ENCODE measurements at places on chromosomes 13 and 19. TPM values are rescaled to one million over a fixed set of nuclear protein-coding genes. Genes with fewer than 3 reads are reported as not detected.

The ZNF69 gene
- total RNA-seq: 2.0 TPM

GRCh38 chr13:28355046-28355821, 139.7 kb downstream of the FLT1 start:
- H3K27ac ChIP-seq: peak overlapping the region; percentile 75
- H3K4me1 ChIP-seq: peaks cover 48% of the 10 kb centered on the region
- DNase-seq: no peak
- H3K36me3 ChIP-seq: peaks cover 29% of the 10 kb centered on the region
- peak overlapping the region; percentile 6 for H3K4me3 ChIP-seq

- peak overlapping the region; percentile 3 for H3K27ac ChIP-seq
- DNase-seq: peak; percentile 18
- H3K4me1 ChIP-seq: peaks cover 74% of the 10 kb centered on the region
- no peak overlapping the region for H3K4me3 ChIP-seq
- H3K36me3 ChIP-seq: peaks cover 19% of the 10 kb centered on the region
- no peaks in the 10 kb centered on the region for H3K27me3 ChIP-seq
Observed at GRCh38 chr13:24276306-24276705, 33.1 kb upstream of the C1QTNF9 start.

The ZBTB32 gene
- 185 TPM for total RNA-seq

The ZNF625 gene
- 3.9 TPM for total RNA-seq

DNA sequence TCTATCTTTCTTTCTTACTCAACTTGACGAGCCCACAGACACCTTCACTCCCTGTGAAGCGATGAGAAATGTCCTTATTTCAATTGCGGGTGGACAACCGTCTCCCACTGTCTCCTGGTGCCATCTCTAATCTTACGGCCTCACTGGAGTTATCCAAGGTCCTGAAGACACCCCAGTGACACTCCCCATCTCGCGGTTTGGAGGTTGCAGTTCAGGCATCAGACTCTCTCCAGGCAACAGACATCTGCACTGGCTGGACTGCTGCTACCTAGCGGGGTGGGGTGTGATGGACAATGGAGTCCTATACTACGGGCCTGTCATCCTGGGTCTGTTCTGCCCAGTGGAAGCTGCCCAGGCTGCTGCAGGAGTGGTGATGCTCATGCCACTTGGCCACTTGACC, 18.3 kb upstream of the IRS2 start:
- no peaks in the 10 kb centered on the region for H3K4me1 ChIP-seq
- no peak overlapping the region for H3K4me3 ChIP-seq
- DNase-seq: no peak

GRCh38 chr13:110705356-110705825, 525 bp downstream of the CARS2 start:
- no peak for DNase-seq
- no peaks in the 10 kb centered on the region for H3K27me3 ChIP-seq
- peaks cover 40% of the 10 kb centered on the region for H3K4me1 ChIP-seq
- H3K4me3 ChIP-seq: peak overlapping the region; percentile 92
- H3K36me3 ChIP-seq: peaks cover 13% of the 10 kb centered on the region

- H3K4me1 ChIP-seq: peaks cover 29% of the 10 kb centered on the region
- peak overlapping the region; percentile 26 for H3K27ac ChIP-seq
- H3K4me3 ChIP-seq: no peak overlapping the region
- H3K27me3 ChIP-seq: no peaks in the 10 kb centered on the region
Observed at GRCh38 chr19:39356073-39356472, 13.9 kb downstream of the SAMD4B start.

The PLK5 gene
- total RNA-seq: not detected

The VAV1 gene
- 114 TPM for total RNA-seq

The SOHLH2 gene
- total RNA-seq: not detected

The FGF14 gene
- total RNA-seq: not detected

The ZNF177 gene
- 1.2 TPM for total RNA-seq

GRCh38 chr19:47227352-47228167, 3.4 kb downstream of the BBC3 start:
- peaks cover 5% of the 10 kb centered on the region for H3K36me3 ChIP-seq
- H3K4me3 ChIP-seq: peak overlapping the region; percentile 75
- H3K4me1 ChIP-seq: peaks cover 30% of the 10 kb centered on the region

DNA sequence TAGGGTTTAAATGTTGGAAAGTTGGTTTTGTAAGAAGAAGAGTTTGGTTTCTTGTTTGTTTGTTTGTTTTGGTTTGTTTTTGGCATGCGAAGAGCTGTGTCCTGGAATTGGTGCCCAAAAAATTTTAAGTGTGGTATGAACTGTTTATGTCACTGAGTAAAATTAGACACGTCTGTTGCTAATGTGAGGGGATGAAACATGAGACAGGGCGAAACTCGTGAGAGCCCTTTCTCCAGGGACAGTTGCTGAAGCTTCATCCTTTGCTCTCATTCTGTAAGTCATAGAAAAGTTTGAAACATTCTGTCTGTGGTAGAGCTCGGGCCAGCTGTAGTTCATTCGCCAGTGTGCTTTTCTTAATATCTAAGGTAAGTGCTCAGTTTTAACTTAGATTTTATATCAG, at the start of gene SGCG:
Gene SGCG (plus strand): TSS at position 269 of the 400 bp plus-strand sequence. CDS start 22,716 bp downstream, outside the sequence.
- H3K36me3 ChIP-seq: no peaks in the 10 kb centered on the region
- no peak within 1 kb of the TSS for H3K27ac ChIP-seq
- H3K4me3 ChIP-seq: no peak within 1 kb of the TSS
- H3K4me1 ChIP-seq: no peaks in the 10 kb centered on the region
- DNase-seq: no peak

The ABCA7 gene
- total RNA-seq: 62.7 TPM

The ZNF582 gene
- total RNA-seq: 3.3 TPM

GRCh38 chr19:38139122-38139521, 84.9 kb downstream of the DPF1 start:
- H3K36me3 ChIP-seq: no peaks in the 10 kb centered on the region
- H3K4me1 ChIP-seq: no peaks in the 10 kb centered on the region
- H3K4me3 ChIP-seq: no peak overlapping the region
- no peak overlapping the region for H3K27ac ChIP-seq
- no peaks in the 10 kb centered on the region for H3K27me3 ChIP-seq

DNA sequence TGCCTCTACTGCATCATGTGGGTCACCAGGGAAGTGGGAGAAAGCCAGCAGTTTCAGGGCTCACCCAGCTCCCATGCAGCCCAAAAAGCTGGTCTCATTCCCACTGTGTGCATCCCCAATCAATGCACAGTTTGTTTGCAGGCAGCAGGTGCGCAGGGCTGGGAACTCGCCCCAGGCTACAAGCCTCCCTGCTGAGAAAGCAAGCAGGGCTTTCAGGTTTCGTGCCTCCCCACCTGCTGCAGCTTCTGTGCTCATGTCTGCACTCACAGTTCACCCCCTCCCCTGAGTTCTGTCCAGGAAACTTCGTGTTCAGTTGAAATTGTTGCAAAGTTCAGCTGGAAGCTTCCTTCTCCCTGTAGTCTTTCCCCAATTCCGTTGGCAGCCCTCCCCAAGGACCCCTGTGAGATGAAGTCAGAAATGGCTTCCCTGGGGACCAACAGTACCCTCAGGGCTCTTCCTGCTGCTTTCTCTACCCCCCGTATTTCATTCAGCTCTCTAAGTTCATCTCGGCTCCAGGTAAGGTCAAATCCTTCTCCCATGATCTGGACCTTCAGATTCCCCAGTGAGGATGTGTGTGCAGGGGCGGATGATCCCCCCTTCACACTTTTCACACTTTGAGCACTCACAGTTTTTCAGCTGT, 10.3 kb upstream of the KLK3 start:
- H3K4me3 ChIP-seq: no peak overlapping the region
- no peaks in the 10 kb centered on the region for H3K4me1 ChIP-seq
- H3K36me3 ChIP-seq: no peaks in the 10 kb centered on the region
- peaks cover 28% of the 10 kb centered on the region for H3K27me3 ChIP-seq
- DNase-seq: no peak

DNA sequence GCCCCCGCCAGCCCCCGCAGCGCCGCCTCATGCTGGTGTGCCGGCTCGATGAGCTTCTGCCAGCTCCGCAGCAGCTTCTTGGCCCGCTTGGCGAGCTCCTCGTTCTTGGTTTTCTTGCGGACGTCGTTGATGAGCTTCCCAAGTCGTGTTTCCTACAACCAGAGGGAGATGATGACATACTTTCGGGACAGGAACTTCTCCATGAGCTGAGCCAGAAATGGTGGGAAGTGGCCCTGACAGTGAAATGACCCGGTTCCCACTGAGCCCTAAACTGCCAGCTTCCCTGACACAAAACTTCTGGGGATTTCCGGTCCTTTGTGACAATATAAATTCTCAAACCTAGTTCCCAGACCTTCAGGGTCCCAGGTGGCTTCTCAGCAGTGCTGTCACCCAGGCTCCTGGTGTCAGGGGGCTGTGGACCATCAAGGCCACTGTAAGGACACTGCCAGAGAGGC, 5.3 kb upstream of the SLC35E1 start:
- H3K27ac ChIP-seq: no peak overlapping the region
- peaks cover 9% of the 10 kb centered on the region for H3K36me3 ChIP-seq
- no peak for DNase-seq
- no peak overlapping the region for H3K4me3 ChIP-seq

DNA sequence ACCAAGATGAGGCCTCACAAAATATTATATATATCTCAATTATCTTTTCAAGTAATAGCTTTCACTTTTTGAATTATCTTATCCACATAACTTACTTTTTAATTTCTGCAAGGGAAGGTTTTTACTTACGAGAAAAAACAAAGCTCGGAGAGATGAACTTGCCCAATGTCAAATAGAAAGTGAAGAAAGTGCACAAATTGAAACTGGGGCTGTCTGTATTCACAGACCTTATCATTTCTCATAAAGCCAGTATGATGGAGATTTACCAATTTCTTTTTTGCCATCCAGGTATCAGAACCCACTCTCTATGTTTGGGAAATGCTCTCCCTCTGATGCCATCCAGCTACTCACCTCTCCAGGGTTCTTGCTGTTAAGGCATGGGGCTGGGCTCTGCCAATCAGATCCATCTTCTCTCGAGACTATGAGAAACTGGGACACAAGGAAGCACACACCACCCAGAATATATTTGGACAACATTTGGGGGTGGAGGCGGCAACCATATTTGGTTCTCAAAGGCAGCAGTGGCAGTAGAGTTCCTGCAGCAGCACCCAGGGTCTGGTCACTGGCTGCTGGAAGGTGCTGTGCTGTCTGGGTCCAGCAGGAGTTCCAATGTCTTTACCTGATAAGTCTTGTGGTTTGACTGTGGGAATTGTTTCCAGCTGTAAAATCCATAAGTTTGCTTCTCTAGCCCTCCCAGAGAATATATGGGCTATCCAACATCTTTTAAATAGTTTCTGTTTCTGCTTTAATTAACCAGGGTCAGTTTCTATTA, 45.8 kb upstream of the SCEL start:
- no peak for DNase-seq
- H3K4me3 ChIP-seq: no peak overlapping the region
- H3K36me3 ChIP-seq: no peaks in the 10 kb centered on the region

- no peak overlapping the region for H3K4me3 ChIP-seq
- H3K27me3 ChIP-seq: peaks cover 13% of the 10 kb centered on the region
- DNase-seq: no peak
- peaks cover 9% of the 10 kb centered on the region for H3K4me1 ChIP-seq
Observed at GRCh38 chr13:110509971-110510786, 51.3 kb downstream of the RAB20 start.

GRCh38 chr19:6412061-6412446, 12.6 kb downstream of the KHSRP start:
- H3K4me1 ChIP-seq: no peaks in the 10 kb centered on the region
- H3K4me3 ChIP-seq: no peak overlapping the region
- H3K36me3 ChIP-seq: peaks cover 10% of the 10 kb centered on the region
- H3K27me3 ChIP-seq: no peaks in the 10 kb centered on the region

GRCh38 chr13:44013758-44014291, 134.1 kb downstream of the LACC1 start:
- H3K36me3 ChIP-seq: no peaks in the 10 kb centered on the region
- no peaks in the 10 kb centered on the region for H3K27me3 ChIP-seq
- DNase-seq: no peak
- peaks cover 5% of the 10 kb centered on the region for H3K4me1 ChIP-seq
- H3K27ac ChIP-seq: no peak overlapping the region
- no peak overlapping the region for H3K4me3 ChIP-seq

DNA sequence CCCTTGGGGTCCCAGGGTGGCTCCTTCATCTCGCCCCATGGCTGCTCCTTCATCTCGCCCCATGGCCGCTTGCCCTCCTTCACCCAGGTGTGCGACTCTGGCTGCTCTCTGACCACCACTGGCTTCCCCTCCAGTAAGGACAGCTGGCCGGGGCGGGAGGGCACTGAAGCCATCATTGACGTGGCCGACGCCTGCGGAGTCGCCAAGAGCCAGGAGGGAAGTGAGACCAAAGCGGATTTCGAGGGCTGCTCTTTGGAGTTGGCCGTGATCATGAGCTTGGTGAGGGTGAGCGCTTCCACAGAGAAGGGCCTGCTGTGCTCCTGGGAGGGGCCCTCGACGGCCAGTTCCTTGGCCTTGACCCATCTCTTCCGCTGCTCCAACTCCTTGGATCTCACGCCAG, 4.0 kb upstream of the COX6B2 start:
- DNase-seq: no peak
- H3K27me3 ChIP-seq: peaks cover 29% of the 10 kb centered on the region
- H3K4me1 ChIP-seq: peaks cover 4% of the 10 kb centered on the region
- H3K4me3 ChIP-seq: no peak overlapping the region

DNA sequence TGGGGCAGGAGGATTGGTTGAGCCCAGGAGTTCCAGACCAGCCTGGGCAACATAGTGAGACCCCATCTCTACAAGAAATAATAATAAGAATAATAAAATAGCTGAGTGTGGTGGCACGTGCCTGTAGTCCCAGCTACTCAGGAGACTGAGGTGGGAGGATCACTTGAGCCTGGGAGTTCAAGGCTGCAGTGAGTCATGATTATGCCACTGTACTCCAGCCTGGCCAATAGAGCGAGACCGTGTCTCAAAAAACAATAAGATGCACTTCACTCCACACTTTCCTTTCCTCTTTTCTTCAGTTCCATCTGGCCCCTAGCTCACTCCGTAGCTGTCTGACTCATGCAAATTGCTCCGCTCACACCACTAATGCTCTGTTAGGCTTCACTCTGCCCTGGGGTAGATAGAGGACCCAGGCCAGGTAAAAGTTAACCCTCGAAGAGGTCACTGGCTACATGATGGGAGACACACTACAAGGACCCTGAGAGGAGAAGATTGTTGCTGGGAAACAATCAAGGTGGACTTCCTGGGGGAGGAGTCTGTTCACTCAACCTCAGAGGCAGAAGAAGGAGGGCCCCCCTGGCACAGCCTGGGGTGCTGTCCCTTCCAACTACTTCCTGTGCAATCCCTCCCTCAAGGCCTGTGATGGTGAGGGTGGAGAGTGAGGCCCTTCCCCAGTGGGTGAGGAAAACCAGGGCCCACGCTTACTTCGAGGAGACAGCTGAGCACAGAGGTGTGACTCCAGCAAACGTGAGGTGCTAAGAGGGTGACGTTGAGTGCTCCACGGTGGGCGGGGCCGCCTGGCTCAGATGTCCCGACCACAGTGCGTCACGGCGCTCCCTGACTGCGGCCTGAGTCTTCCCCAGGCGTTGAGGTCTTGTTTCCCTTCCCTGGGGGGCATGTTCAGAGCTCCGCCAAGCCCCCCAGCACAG, 8.8 kb upstream of the TNFSF9 start:
- H3K4me3 ChIP-seq: no peak overlapping the region
- DNase-seq: peak; percentile 88
- peaks cover 2% of the 10 kb centered on the region for H3K36me3 ChIP-seq
- no peaks in the 10 kb centered on the region for H3K27me3 ChIP-seq
- H3K4me1 ChIP-seq: peaks cover 43% of the 10 kb centered on the region

DNA sequence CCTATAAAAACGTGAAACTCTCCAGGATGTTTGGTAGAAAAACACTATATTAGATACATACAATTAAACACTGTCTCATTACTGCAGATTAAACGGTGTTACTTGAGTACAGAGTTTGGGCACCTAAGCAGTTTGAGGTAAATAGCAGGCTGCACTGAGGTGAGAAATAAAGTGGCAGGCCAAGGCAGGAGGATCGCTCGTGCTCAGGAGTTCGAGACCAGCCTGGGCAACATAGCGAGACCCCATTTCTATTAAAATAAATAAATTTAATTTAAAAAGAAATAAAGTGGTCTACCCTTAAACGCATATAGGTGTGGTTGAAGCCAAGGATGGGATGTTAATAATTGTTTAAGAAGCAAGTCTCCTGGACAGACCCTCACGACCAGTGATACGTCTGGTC, 1.2 kb downstream of the PSPC1 start:
- peaks cover 10% of the 10 kb centered on the region for H3K4me1 ChIP-seq
- peak overlapping the region; percentile 100 for H3K27ac ChIP-seq
- no peaks in the 10 kb centered on the region for H3K27me3 ChIP-seq
- peak overlapping the region; percentile 97 for H3K4me3 ChIP-seq
